ENCODE measurements at places on chromosomes 6 and 20.
A peak's percentile ranks its signal among the peaks of the same experiment; 100 is the strongest.

DNA sequence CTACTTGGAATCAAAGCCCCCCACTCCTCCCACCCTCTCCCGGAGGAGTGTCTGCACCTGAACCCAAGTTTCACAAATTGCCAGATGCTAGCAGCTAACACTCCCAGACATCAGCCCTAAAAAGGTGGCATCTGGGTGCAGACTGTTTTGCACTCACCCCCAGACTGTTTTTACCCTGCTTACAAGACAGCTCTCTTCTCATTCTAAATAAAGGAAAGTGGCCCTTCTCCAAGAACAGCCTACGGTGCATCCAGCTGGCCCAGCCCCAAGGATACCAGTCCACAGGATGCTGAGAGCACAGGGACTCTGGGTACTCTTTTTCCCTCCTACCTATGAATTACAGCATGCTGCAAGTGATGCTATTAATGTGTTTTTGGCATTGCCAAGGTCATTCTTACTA, 842.0 kb upstream of the FLRT3 start:
- no peak for DNase-seq

GRCh38 chr20:62609279-62609720, 33.0 kb upstream of the SLCO4A1 start:
- DNase-seq: no peak

GRCh38 chr6:154432533-154433476, 76.2 kb upstream of the IPCEF1 start:
- no peak for DNase-seq

DNA sequence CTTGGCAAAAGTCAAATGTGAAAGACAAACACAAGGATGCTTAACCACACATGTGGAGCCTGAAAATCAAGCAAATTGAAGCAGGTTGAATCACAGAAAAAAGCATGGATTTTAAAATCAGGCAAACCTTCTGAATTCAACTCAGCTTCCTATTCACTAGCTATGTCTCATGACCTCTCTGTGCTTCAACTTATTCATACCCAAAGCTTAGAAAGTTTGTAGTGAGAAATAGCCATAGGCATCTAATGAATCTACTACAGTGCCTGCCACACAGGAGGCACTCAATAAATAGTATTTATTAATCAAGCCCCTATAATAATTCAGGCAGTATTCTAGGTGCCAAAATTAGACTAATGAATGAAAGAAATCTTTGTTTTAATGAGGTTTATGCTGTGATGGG, 112.2 kb upstream of the TNFAIP3 start:
- DNase-seq: no peak

- no peak for DNase-seq
Observed at GRCh38 chr6:89475101-89475500, 42.1 kb downstream of the ANKRD6 start.

- DNase-seq: peak; percentile 30
Observed at GRCh38 chr6:106381223-106381622, 20.7 kb downstream of the CRYBG1 start.

GRCh38 chr6:108712946-108713345, 135.3 kb upstream of the ARMC2 start:
- DNase-seq: no peak

GRCh38 chr20:46430921-46431712, 24.7 kb upstream of the ELMO2 start:
- DNase-seq: no peak

DNA sequence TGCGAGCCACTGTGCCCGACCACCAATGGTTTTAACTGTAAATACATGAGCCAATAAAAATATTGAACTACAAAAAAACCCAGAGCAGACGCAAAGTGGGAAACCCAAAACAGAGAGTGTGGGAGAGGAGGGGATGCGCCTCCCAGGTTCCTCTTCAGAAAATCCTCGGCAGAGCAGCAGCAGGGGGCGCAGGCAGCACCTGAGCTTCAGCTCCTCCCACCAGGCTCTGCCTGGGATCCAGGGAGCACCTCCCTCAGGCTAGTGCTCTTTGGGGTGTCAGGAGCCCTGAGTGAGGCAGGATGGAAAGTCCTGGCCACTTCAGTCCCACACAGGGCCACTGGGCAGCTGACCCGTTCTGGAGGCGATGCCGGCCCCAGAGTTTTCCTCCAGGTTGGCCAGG, 536.9 kb upstream of the CDH4 start:
- DNase-seq: peak; percentile 11

DNA sequence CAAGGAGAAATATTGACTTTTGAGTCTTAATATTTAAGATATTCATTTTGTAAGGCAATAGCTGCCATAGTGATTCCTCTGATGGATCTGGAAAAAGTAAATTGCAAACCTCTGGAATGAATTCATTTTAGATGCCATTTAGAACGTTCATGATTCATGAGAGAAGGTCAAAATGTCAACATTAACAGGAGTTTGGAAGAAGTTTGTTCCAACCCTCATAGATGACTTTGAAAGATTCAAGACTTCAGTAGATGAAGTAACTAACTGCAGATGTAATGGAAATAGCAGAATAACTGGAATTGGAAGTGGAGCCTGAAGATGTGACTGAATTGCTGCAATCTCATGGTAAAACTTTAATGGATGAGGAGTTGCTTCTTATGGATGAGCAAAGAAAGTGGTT, 100.9 kb upstream of the CCN2 start:
- DNase-seq: no peak

DNA sequence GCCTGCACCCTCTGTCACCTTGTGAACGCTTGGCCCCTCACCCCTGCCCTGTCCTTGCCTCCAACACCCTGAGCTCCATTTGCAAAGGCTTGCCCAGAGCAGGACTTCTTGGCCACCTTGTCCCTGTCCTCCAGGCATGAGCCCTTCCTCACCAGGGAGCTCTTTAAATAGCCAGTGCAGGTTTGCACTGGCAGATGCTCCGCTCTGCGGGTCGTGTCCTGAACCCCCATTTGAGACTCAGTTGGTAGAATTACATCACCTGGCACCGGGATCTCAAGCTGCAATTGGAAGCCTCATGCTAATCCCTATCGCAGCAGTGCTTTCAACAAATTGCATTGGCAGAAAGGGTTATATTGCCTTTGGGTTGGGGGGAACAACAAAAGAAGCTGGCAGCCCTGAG, 85.9 kb downstream of the TRMT6 start:
- DNase-seq: no peak

DNA sequence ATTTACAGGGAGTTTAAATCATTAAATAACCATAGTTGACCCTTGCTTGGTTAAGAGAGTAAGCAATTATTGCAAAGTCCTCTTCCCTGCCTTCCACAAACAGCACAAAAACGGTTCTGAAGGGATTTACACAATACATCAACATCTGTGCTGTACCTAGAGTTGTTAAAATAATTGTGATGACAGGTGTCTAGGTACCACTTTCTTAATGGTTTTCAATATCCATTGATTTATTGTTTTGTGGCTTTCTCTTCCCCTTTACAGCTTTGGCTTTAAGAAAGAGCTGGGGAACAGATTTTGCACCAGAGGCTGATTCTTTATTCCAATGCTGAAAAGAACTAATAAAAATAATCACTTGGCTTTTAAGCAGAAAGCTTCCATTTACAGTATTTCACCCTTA, 598 bp upstream of the SOX4 start:
- DNase-seq: no peak

- no peak for DNase-seq
Observed at GRCh38 chr20:35561671-35562070, 19.8 kb downstream of the ERGIC3 start.

- DNase-seq: no peak
Observed at GRCh38 chr6:106611030-106611429, 18.3 kb downstream of the RTN4IP1 start.

DNA sequence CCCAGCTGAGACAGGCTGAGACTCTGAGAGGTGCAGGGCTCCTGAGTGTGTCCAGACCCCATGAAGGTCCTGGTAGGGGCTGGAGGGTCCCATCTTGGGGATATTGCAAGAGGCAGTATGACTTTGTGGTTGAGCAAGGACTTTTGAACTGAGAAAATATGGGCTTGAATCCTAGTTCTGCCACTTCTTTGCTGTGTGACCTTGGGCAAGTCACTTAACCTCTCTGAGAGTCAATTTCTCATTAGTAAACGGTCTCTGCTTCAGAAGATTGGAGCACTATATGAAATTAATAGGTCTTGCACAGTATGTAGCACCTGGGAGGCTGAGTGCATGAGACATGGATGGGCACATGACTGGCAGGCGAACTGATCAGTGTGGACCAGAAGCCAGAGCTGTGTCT, 42.7 kb downstream of the TFEB start:
- no peak for DNase-seq

DNA sequence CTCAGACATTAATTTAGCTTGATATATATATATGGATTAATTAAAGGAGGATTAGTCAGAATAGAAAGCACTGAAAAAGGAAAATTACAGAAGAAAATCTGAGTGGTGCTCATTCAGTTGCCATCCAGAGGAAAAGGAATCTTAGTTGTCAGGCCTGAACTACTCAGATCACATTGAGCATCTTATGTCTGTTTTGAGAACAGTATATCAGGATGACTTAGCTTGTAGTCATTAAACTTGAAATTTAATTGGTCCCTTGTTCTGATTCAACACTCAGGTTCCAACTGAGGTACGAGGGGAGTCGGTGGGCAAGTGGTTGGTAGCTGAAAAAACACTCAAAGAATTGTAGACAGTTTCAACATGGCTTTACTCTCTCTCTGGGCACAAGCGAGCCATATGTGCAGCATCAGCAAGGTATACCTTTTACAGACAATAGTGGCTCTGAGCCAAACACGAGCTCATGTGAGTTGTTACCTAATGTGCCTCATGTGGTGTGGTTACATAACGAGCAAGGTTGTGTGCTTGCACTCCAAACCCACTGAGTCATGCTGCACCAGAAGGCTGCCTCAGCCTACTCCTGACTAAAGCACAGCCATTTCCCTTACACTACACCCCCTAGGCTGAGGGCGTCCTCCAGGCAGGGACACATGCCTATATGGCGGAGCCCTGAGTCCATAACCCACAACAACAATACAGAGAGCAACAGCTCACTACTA, 73.0 kb upstream of the HMGN3 start:
- DNase-seq: peak; percentile 97

GRCh38 chr20:2005831-2006426, 12.1 kb upstream of the PDYN start:
- DNase-seq: peak; percentile 63

DNA sequence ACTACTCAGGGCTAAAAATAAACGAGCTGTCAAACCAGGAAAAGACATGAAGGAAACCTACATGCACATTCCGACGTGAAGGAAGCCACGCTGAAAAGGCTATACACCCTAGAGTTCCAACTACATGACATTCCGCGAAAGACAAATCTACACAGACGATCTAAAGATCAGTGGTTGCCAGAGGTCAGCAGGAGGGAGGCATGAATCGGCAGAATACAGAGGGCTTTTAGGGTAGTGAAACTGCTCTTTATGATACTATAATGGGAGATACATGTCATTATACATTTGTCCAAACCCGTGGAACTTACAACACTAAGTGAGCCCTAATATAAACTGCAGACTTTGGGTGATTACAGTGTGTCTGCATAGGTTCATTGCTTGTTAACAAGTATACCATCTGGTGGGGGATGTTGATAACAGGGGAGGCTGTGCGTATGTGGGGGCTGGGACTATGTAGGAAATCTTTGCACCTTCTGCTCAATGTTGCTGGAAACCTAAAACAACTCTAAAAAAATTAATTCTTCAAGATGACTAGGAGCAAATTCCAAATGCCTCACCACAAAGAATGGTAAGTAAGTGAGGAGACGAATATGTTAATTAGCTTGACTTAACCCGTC, 132.2 kb upstream of the CDH4 start:
- no peak for DNase-seq

DNA sequence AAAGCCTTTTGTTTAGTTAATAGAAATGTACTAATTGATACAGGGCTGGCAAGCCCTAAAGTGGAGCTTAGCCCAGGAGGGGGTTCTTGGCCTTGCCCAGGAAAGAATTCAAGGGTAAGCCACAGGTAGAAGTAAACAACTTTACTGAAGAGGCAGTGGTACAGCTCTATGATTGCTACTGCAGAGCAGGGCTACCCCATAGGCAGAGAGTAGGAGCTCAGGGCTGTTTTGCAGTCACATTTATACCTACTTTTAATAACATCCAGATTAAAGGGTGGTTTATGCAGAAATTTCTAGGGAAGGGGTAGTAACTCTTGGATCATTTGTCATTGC, 680.4 kb upstream of the GJE1 start:
- DNase-seq: no peak

DNA sequence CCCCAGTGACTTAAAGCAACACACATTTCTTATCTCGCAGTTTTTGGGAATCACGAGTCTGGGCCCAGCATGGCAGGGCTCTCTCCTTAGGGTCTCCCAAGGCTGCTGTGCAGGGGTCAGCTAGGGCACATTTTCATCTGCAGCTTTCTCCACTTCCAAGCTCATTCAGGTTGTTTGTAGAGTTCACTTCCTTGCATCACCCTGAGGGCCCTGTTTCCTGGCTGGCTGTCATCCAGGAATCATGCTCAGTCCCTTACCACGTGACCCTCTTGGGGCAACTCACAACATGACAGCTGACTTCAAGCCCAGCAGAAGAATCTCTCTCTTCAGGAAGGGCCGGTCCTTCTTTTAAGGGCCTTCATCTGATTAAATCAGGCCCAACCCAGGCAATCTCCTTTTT, 21.3 kb downstream of the SNAP25 start:
- peak; percentile 86 for DNase-seq

DNA sequence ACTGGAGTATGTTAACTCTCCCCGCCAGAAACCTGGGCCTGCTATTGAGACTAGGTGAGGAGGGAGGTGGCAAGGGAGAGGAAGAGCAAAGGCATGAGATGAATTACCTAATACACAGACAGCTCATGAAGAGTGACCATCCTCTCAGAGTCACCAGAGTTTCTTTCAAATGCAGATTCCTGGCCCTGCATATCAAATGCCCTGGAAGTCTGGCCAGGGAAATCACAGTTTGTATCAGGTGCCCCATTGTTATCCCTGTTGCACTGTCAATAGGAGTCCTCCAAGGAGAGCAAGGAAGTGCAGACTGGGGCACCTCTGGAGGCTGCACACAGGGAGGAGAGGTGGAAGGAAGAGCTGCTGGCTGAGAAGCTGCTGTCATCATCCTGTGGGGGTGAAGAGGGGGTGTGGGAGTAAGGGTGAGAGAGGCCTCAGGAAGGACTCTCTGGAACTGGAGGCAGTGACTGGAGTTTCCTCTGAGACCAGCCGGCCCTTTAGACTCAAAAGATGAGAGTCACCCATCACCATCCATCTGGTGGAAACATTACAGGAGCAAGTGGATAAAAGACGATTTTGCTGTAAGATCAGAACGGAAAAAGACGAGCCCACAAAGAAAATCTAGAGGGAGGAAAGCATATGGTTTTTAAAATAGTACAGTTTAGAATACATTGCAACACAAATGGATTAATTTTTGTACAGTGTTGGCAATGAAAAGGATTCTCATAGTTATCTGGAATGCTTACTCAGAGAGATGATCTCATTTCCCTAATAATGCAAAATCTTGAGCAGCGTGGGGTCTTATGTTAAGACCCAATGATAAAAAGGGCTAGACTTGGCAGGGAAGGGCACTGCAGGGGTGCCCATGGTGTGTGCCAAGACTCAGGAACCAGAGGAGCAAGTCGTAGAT, 268.1 kb downstream of the UST start:
- DNase-seq: no peak

DNA sequence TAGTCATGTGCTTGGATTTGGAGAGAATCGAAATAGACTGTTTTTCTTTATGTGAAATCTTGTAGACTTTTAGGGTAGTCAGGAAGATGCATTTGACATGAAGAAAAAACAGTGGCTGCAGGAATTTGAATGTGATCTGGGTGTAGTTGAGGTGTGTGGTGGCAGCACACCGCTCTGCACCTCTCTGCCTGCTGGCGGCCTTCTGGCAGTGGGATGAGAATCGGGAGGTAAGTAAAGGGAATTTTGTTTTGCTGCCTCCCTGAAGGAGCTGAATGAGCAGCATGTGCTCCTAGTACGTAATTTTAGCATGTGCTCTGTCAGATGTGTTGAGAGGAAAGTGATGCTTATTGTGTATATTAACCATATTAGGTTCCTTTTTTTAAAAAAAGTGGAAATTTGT, 3.2 kb downstream of the TPD52L2 start:
- no peak for DNase-seq
